Central memory CD8-positive, alpha-beta T cell (primary cell): ENCODE measurements at places on chromosomes 11 and 22.

GRCh38 chr22:46564084-46564714 is 26.8 kb upstream of the CELSR1 start:
- H3K27me3 ChIP-seq = no peaks in the 10 kb centered on the region
- no peak overlapping the region for H3K27ac ChIP-seq
- H3K36me3 ChIP-seq = no peaks in the 10 kb centered on the region
- peaks cover 10% of the 10 kb centered on the region for H3K4me1 ChIP-seq

GRCh38 chr11:119421351-119421750 is 1.6 kb downstream of the THY1 start:
- no peak overlapping the region for H3K27ac ChIP-seq
- DNase-seq = no peak
- H3K36me3 ChIP-seq = no peaks in the 10 kb centered on the region
- peaks cover 17% of the 10 kb centered on the region for H3K4me1 ChIP-seq
- peaks cover 82% of the 10 kb centered on the region for H3K27me3 ChIP-seq
- H3K4me3 ChIP-seq = no peak overlapping the region

- H3K36me3 ChIP-seq = no peaks in the 10 kb centered on the region
- H3K27me3 ChIP-seq = peaks cover 47% of the 10 kb centered on the region
- peaks cover 18% of the 10 kb centered on the region for H3K4me1 ChIP-seq
- H3K27ac ChIP-seq = no peak overlapping the region
- no peak overlapping the region for H3K4me3 ChIP-seq
Measured at GRCh38 chr11:69529001-69529400, 47.5 kb downstream of the LINC01488 start.

GRCh38 chr11:126855536-126855935 is 145.0 kb downstream of the KIRREL3 start:
- no peak overlapping the region for H3K27ac ChIP-seq
- H3K4me1 ChIP-seq = no peaks in the 10 kb centered on the region
- H3K4me3 ChIP-seq = no peak overlapping the region
- DNase-seq = no peak
- no peaks in the 10 kb centered on the region for H3K36me3 ChIP-seq

- no peaks in the 10 kb centered on the region for H3K36me3 ChIP-seq
- no peak overlapping the region for H3K27ac ChIP-seq
- no peak for DNase-seq
- no peaks in the 10 kb centered on the region for H3K27me3 ChIP-seq
- no peaks in the 10 kb centered on the region for H3K4me1 ChIP-seq
Measured at GRCh38 chr11:92391808-92392207, 167.2 kb downstream of the FAT3 start.

DNA sequence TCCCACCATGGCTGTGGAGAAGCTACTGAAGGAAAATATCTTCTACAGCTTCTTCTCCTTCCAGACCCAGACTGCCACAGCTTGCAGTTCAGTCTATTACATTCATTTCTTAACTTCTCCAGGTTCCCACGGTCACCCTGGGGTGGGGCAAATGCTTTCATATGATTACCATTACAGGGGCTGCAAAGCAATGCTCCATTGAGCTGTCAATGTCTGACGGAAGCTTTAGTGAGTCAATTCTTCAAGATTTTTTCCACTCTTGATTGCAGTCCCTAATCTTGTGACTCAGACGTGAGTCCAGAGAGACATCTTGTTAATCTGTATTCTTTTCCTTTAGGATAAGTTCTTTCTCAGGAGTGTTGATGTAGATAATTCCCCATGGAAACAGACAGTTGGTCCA is 233.4 kb upstream of the DDI1 start:
- H3K4me1 ChIP-seq = no peaks in the 10 kb centered on the region
- no peaks in the 10 kb centered on the region for H3K27me3 ChIP-seq
- no peak for DNase-seq

DNA sequence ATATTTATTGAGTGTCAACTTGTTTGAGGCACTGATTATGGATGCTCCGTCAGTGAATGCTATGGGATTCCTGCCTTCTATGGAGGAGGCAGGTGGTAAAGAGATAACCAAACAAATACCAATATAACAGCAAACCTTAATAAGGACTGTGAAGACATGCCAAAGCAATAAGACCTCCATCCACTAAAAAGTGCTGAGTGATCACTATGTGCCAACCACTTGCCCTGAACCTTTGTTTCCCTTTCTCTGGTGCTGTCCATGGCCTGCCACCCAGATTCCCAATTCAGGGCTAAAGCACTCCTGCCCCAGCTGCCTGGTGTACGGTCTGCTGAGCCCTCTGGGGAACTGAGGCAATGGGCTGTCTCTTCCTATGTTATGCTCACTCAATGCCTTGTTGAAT is 1074.9 kb downstream of the OPCML start:
- no peak overlapping the region for H3K4me3 ChIP-seq
- no peaks in the 10 kb centered on the region for H3K36me3 ChIP-seq
- H3K27me3 ChIP-seq = no peaks in the 10 kb centered on the region

DNA sequence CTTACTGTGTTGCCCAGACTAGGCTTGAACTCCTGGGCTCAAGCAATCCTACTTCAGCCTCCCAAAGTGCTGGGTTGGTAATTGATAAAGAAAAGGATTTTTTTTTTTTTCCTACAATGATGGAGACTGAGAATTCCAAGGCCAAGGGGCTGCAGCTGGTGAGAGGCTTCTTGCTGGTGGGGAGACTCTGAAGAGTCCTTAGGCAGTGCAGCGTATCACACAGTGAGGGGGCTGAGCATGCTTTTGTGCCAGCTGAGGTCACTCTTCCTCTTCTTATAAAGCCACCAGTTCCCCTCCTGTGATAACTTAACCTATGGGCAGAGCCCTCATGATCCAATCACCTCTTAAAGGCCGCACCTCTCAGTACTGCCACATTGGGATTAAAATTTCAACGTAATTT is 28.2 kb upstream of the CCDC81 start:
- H3K27ac ChIP-seq = no peak overlapping the region
- DNase-seq = no peak
- H3K4me1 ChIP-seq = peaks cover 6% of the 10 kb centered on the region
- peaks cover 11% of the 10 kb centered on the region for H3K36me3 ChIP-seq
- H3K27me3 ChIP-seq = no peaks in the 10 kb centered on the region

- peaks cover 7% of the 10 kb centered on the region for H3K4me1 ChIP-seq
- H3K4me3 ChIP-seq = no peak overlapping the region
- no peak overlapping the region for H3K27ac ChIP-seq
- H3K27me3 ChIP-seq = peaks cover 19% of the 10 kb centered on the region
- DNase-seq = no peak
Measured at GRCh38 chr11:1928470-1928890, 9.0 kb downstream of the TNNT3 start.
